ENCODE measurements at places on chromosomes 5 and 9.
A peak's percentile ranks its signal among the peaks of the same experiment; 100 is the strongest.

DNA sequence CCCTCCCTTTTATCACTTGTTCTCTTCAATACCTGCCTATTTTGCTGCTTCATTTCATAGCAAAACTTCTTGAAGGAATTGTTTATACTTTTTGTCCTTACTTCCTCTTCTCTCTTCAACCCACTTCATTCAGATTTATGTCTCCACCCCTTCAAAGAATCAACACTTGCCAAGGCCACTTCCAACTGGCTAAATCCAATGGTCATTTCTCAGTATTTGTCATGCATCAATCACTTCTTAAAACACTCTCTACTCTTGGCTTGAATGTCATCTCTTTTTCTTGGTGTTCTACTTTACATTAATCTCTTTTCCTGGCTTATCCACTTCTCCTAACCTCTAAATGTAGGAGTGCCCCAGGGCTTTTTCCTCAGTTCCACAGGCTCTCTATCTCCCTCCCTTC, 8.3 kb upstream of the FCHO2 start:
- no peak for DNase-seq

- DNase-seq: no peak
Measured at GRCh38 chr5:76527685-76528161, 95.5 kb downstream of the F2RL2 start.

GRCh38 chr9:25677301-25678146, 720 bp downstream of the TUSC1 start:
- DNase-seq: peak; percentile 24

- no peak for DNase-seq
Measured at GRCh38 chr5:37478121-37478894, 99.2 kb downstream of the WDR70 start.

GRCh38 chr5:42943931-42944631, 96.0 kb downstream of the ANXA2R start:
- DNase-seq: no peak

DNA sequence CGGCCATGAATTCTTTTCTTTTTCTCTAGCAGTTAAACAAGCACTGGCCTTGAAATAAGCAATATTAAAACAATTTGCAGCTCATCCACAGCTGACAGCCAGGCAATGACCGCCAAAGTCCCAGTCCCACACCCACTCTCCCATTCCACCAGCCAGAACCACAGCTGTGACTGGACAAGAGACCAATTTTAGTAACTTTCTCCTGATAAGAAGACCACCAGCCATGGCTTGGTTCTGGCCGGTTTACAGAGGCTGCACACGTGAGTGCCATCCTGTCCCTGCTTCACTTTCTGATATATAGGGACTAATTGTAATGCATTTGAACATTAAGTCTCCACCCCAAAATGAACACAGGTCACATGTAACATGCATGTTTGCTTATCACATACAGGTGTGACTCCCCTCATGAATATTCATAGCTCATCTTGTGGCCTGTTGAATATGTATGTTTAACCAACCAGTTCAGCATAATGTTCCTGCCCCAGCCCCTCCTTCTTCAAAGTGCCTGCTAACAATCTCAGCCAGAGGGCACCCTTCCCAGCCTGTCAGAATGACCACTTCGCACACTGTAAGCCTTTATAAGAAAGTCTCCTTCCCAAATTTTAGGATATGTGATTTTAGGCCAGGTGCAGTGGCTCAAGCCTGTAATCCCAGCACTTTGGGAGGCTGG, 23.9 kb upstream of the FANCC start:
- DNase-seq: no peak

- DNase-seq: no peak
Measured at GRCh38 chr5:159316519-159317383, 13.5 kb downstream of the IL12B start.

- DNase-seq: no peak
Measured at GRCh38 chr9:70574151-70574837, 159.8 kb upstream of the KLF9 start.

DNA sequence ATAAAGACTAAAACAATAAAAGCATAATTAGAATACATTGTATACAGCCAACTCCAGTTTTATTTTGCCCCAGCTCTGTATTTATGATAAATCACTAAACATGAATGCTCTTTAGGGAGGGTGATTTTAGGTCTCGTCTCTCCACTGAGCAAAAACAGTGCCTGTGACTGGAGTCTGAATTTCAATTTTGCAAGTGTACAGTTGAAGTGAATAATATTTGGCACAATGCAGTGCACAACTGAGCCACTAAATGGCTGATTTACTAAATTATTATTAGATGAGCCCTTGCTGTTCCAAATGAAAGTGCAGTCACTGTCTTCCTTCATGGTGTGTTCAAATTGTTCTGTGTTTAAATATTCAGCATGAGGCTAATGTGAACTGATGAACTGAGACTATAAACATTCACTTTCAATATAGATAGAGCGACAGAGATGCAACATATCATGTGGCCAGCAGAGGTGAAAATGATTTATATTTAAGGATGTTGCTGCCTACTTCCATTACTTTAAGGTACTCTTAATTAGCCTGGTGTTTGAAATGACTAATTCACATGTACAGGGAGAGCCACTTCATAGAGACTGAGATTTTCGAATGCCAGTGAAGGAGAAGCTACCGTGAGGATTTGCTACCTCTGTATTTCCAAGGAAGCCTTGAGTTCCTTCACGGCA, 375.1 kb downstream of the EBF1 start:
- DNase-seq: no peak

DNA sequence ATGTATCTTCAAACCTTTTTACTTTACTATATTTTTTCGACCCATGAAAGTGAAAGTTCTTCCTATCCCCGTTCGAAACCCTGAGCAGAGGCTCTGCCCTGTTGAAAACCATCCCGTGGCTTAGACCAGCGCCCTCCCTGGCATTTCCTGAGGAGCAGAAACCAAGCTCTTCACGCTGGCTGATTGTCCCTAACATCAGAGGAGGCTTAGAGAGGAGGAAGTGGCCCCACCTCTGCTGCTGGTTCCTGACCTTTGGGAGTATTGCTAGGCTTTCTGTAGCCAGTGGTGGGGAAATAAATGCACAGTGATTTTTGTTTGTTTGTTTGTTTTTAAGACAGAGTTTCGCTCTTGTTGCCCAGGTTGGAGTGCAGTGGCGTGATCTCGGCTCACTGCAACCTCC, 4.2 kb upstream of the PTGES start:
- DNase-seq: no peak

GRCh38 chr9:19967888-19968459, 179.1 kb upstream of the SLC24A2 start:
- DNase-seq: no peak

DNA sequence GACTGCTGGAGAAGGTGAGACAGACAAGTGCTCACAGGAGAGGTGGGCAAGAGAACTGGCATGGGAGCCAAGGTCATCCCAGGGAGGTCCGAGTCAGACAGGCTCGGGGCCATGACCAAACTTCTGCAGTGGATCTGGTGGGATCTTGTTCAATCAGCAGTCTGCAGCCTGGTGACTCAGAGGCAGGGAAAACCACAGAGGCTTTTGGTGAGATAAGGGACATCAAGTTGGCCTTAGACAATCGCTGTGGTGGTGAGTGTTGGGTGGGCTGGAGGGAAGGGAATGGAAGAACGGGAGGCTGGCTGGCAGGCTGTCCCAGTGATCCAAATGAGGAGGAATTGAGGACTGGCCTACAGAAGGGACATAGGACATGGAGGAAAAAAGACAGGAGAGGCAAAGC, 123.8 kb downstream of the TMEM174 start:
- no peak for DNase-seq

DNA sequence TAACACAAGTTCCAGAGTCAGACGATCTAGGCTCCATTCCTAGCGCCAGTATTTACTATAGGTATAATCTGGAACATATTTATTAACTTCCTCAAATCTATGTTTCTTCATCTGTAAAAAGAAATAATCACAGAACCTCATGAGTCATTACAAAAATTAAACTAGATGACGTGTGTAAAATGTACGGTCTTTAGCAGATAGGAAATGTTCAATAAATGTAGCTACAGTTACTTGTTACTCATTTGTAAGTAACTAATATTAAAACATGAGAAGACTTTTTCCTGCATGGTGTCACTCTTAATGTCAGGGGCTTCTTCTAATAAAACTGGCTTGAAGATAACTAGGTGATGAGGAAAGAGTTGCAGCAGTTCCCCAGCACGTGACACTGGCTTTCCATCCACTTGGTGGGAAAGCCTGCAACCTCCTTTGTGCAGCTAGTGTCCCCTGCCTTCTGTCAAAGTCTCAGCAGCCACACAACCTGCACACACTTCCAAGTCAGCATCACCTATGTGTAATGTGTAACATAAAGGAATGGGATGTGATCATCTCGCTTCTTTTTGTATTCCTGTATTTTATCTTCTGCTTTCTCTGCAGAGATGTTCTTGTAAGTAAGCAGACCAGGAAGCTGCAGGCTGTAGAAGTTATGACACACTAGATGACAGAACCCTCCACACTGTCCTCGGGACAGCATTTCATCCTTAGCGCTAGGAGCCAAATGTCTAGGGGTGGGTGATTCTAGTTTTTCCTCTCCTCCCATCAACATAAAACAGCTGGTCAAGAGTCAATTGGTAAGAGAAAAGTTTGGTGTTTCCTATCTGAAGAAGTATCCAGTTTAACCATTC, 1.8 kb upstream of the JAKMIP2 start:
- DNase-seq: no peak

GRCh38 chr5:175521313-175521833, 43.0 kb downstream of the SFXN1 start:
- peak; percentile 76 for DNase-seq

DNA sequence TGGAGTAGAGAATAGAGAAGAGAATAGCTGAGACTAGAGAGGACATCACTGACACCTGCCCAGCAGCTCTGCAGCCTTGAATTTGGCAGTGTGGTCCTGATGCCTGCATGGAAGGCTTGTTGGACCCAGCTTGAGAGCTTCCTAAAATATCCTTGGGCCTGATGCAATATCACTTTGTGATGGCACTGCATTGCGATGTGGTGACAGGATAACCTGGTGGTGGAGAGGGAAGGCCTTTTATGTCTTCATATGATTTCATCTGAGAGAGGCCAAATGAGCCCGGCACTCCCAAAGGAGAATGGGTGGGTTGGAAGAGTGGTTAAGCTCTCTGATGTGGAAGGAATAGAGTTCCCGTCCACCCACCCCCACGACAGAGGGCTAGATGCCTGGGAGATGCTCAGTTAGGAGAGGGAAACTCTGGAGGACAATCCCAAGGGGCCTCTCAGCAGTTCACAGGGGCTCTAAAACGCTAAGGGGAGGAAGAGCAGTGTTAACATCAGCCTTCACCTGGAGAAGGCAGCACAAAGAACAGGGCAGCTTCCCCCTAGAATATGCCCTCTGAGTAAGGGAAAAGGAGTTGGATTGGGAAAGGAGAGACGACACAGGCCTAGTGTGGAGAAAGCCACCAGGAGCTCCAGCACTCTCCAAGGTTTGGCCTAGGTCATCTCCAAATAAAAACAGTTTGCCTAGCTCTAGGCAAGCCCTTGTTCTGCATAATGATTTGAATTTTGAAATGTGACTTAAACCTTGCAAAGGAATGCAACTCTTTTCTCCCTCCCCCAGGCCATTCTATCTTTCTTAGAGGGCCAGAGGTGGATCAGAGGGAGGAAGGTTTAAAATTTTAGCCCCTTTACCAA, 99.8 kb upstream of the SSBP2 start:
- no peak for DNase-seq

- no peak for DNase-seq
Measured at GRCh38 chr5:113660206-113660605, 146.7 kb downstream of the YTHDC2 start.

GRCh38 chr9:112069318-112070169, 105.6 kb downstream of the SUSD1 start:
- DNase-seq: no peak

DNA sequence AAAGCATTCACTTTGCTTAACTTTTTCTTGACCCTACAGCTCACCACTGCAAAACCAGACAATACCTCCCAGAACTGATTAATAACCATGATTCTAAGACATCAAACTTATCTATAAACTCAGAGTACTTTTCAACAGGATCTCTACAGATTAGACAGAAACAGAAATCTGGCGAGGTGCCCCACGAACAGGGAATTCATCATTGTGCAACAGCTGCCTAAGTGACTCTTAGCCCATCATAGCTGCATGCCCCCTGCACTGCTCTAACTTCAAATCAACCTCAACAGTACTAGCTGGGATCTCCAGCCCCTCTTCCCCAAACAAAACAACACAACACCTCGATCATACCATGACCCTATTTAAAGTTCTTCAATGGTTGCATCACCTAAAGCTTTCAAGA, 16.1 kb upstream of the COL23A1 start:
- DNase-seq: no peak

DNA sequence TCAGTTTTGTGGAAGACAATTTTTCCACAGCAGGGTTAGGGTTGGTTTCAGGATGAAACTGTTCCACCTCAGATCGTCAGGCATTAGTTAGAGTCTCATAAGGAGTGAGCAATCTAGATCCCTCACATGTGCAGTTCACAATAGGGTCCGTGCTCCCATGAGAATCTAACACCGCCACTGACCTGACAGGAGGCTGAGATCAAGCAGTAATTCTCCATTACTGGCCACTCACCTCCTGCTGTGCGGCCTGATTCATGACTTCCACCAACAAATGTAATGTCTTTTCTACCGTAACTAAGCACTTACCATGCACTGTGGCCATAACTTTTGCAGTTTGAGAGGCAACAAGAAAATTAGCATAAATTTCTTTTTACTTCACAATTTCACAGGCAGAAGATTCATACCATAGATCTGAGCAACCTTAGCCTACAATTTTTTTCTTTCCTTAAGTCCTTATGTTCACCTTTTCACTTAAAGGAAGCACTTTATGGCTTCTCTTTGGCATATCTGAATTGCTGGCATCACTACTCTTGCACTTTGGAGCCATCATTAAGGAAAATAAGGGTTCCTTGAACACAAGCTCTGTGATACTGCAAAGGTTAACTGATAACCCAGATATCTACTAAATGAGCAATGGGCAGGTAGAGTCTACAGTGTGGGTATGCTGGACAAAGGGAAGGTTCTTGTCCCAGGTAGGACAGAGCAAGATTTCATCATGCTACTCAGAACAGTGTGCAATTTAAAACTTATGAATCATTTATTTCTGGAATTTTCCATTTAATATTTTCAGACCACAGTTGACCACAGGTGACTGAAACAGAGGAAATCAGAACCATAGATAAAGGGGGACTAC, 83.0 kb upstream of the IFNK start:
- no peak for DNase-seq

DNA sequence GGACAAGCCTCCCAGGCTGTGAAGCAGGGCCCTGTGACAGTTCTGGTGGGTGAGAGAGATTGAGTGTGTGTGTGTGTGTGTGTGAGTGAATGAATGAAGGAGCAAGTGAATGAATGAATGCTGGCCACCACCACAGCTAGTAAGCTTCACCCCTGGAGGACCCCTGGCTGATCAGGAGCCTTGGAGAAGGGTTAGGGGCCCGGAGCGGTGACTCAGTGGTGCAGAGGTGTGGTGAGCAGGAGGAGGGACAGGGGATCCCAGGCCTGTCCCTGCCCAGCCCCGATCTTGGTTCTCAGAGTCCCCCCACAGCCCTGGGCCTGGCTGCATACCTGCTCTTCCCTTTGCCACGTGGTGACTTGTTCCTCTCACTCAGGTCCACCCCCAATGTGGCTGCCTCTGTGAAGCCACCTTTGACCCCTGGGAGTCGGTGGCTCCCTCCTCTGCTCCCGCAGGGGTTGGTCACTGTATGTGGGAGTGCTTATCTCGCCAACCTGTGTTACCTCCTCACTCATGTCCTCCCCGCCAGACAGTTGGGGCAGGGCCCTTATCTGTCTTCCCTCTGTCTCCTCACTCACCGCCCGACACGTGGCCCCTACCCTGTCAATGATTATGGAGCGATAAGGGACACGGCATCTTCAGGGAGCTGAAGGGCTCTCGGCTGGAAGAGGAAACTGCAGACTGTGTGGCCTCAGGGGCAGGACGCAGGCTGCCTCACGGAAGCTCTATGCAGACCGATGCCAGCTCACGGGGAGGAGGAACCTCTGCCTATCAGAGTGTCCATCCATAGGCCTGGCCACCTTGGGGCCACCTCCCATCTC, 99.9 kb upstream of the PITX1 start:
- DNase-seq: no peak

Data from GF-D8 (cell line).